Colonic mucosa (tissue), 4 donors: ENCODE measurements at places on chromosomes 6 and 20. TPM values are rescaled to one million over a fixed set of nuclear protein-coding genes. Genes with fewer than 3 reads are reported as not detected.

DNA sequence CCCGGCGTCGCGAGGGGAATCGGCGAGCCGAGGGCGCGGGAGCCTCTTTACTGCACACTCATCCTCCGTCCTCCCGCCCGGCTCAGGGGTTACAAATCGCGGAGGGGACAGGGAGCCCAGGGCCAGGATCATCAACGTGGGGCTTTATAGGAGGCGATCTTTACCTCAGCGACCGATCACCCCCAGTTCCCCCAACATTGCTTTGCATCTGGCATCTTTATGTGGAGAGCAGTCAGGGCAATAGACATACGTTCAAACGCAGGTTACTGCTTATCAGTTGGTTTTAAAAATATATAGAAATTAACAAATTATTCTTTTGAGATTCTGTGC, 634 bp downstream of the HSF2 start:
- no peak for DNase-seq

DNA sequence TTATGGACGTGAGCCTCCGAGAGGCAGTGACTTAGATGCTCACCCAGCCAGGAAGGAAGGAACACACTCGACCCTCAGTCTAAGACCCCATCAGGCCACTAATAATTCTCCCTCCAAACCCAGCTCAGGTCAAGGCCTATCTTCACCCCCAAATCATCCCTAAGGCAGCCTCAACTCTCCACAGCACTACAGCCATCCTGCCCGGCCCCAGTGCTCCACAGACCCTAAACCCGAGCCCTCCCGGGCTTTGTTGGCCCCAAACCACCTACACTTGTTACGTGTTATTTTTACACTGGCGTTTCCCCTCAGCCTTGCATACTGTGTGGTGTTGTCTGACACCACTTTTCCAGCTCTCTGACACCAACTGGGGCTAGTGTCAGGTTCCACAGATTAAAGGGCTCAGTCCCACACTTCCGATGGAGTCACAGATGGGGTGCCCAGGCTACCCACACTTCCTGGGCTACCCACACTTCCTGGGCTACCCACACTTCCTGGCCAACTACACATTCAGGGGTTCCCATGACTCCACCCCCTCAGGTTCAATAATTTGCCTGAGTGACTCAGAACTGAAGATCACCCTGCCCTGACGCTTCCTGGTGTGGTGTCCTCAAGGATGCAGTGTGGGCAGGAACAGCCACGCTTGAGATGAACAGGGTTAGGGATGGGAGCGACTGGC, 25.3 kb downstream of the RBCK1 start:
- DNase-seq = no peak

GRCh38 chr20:64075556-64075955, 3.8 kb downstream of the RGS19 start:
- DNase-seq = no peak

DNA sequence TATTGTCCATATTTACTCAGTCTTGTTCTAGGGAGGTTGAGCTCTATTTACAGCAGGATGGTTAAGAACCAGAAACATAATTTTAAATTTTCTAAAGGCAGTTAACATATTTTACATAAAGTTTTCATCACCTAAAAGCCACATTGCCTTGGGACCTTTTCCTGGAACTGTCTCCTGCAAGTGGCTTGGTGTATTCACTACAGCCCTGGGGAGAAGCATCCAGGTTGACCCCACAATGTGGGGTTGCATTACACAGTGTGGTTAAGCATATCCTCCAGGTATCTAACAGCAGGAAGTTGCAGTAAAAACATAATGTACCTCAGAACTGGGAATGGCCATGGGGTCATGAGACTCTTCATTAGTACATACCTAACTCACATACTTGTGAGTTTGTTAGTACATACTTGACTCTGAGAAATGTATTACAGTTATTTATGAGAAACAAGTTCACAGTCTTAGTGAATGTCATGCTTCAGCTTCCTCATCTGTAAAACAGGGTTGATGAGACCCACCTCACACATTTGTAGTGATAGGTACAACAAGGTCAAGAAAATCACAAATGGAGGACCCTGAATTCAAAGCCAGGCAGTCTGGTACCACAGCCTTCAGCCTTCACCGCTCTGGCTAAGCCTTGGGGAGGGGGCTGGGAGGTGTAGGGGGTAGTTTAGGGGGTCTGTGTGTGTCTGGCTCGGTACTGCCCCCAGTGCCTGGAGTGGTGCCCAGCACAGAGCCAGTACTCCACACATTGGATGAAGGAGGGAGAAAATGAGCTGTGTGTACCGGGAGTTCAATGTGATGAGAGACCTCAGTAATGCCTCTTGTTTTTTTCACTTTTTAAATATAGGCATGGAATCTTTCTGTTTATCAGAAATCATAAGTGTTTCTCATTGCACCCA, 52.9 kb downstream of the KAT14 start:
- no peak for DNase-seq

C2 gene
- 7.8 TPM for total RNA-seq
